NCI-H1417 treated with DMSO at 0.1 percent for 48 hours (cell line): ENCODE measurements at places on chromosomes 5 and 9.

DNA sequence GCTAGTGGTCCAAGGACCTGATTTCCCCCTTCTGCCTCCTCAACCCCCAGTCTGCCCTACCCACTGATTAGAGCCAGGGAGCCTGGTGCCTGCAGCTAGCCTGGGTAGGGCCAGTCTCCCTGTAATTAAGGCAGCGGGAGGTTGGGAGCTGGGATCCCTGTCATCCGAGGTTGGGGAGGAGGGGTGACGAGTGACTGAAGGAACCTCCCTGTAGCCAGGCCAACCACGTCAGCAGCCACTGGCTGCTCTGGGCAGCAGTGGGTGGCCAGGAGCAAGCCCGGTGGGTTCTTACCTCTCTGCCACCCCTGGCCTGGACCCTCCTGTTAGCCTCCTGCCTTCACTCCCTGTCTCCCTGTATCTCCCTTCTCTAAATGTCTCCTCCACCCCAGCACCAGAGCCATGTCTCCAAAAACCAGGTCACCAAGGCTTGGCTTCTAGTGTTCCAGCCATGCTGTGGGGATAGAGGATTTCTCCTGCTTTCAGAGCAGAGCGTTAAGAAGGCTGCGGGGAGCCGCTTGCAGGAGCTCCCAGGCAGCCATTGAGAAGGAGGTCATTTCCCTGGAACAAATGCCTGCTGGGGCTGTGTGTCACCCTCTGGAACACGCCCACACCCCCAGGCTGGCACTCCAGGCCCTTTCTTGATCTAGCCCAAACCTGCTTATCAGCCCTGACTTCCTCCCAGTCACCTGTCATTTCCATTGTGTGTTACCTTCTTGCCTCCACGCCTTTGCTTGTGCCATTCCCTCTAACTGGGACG is 65.0 kb upstream of the GGTA1 start:
- DNase-seq = peak; percentile 9

- DNase-seq = no peak
Observed at GRCh38 chr5:99317136-99317535, 388.3 kb upstream of the CHD1 start.

DNA sequence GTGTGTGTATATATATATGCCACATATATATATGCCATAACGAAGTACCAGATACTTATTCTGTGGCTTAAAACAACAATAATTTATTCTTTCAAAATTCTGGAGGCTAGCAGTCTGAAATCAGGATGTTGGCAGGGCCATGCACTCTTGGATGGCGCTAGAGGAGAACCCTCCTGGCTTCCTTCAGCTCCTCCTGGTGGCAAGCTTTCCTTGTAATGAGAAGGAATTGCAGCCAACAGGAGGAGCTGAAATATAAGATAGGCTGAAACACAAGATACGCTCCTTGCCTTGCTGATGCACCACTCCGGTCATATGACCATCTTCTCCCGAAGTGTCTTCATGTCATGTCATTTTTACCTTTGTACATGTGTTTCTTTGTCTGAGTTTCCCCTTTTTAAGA is 368.1 kb upstream of the CTNND2 start:
- DNase-seq = no peak

DNA sequence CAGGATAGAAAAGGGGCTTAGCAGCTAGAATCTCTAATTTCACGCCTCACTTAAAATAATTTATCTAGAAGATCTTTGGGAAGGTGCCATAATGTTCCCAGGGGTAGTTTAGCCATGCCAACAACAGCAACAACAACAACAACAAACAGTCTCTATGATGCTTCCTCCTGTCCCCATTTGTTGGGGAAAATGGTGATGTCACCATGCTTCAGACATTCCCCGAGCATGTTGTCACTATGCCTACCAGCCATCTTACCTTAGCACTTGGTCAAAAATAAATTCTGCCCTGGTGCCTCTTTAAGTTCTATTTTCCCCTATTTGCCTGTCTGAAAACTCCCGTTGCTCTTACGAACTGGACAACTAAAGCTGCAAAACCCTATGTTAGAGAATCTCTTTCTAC is 76.6 kb downstream of the KCNN2 start:
- DNase-seq = no peak

DNA sequence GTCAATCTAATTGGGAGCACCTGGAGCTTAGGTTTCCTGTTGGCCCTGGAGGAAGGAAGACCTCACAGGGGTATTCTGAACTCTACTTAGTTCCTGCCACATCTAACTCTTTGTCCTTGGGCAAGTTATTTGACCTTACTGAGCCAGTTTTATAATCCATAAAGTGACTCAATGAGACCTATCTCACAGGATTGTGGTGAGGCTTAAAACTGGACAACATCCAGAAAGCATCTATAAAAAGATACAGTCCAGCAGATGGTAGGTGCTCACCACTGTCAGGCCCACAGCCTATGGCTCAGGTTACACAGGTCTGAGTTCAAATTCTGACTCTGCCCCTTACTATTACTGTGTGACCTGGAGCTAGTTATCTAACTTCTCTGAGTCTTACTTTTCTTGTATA is 23.3 kb downstream of the KCNV2 start:
- DNase-seq = no peak

- no peak for DNase-seq
Observed at GRCh38 chr5:117833691-117834090, 1154.7 kb downstream of the DTWD2 start.

DNA sequence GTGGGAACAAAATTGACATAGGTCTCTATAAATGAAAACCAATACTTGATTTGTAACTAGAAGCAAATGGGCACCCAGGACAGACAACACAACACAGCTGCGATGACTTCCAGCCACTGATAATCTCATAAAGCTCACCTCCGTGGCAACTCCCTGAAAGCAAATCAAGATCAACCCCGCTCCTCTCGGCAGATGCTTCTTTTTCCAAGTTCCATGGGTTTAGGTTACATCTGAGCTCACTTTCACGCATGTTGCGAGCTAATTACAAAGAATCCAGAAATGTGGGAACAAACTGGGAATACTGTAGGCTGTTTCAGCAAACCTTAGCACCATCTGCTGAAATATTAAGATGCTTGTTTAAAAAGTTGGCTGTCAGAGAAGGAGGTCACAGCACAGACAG is 153.9 kb downstream of the ELAVL2 start:
- no peak for DNase-seq

GRCh38 chr5:159616952-159617351 is 286.7 kb upstream of the IL12B start:
- no peak for DNase-seq

DNA sequence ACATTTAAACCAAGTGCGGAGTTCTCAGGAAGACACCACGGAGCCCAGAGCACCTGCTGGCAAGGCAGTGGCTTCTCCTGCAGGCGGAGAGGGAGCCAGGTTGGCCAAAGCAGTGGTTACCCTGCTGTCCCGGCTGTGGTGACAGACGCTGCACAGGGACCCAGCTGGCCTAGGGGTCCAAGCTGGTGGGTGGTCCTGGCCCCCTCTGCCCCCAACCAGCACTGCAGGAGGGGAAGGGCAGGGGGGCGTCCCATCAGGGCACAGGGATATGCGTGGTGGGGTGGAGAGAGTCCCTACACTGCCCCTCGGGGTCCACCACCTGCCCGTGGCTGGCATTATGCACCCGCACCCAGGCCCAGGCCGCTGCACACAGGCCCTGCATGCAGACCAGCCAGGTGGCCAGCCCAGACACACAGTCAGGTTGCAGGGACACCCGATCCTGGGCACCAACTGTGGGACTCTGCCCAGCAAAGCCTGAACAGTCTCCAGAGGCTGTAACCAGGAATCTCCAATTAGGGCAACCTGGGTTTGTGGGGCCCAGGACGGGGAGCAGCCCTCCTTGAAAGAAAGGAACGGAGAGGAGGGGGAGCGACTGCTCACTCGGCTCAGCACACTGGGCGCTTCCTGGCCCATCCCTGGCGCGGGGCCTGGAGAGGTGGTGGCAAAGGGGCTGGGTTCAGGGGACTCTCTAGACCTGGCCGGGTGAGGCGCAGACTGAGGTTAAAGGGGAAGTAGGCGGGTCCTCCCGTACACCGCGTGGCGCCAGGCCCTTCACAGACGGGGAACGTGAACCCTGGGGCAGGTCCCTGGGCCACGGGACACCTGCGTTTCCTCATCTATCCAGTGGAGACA is 46.3 kb downstream of the NACC2 start:
- DNase-seq = no peak
